ENCODE measurements at places on chromosomes 2 and 18.

DNA sequence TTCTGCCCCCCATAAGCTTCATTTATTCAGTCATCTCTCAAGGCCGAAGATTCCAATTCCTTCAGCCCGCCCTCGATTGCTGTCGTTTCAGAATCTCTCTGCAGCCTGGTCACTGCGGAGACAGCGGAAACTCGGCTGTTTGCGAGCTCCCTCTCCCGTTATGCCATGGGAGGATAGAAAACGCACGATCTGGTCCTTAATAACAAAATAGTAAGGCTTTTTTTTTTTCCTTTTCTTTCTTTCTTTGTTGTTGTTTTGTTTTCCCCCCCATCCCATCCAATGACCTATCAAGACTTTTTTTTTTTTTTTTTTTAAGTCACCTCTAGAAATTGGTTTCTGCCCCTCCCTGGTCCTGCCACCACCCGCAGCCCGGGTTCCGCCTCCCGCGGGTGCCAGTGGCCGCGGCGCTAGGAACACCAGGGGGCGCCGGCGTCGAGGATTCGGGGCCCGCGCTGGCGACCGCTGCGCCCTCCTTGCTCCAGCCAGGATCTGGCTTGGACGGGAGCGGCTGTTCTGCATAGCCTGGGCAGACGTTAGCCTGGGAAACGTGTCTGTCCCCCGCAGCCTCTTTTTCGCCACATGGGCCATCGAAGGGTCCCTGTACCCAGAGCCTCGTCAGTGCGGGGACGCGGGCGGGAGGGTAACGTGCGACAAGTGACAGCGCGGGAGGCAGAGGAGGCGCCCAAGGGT, 10.1 kb downstream of the CPLX4 start:
- DNase-seq = peak; percentile 91

DNA sequence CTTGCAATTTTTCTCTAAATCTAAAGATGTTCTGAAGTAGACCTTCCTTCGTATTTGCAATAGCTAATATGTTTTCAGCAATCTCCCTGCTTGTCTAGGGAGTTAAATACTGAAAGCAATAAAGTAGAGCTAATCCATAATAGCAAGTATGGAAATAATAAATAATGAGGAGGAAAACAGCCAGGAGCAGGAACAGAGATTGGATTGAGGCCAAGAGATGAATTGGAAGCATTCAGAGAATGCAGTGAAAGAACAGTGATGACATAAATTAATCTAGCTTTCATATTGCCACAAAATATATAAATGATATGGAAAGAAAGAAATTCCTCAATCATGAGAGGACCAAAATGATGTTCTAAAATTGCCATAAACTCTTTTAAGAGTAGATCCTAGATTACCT, 679.7 kb downstream of the METTL4 start:
- no peak for DNase-seq

DNA sequence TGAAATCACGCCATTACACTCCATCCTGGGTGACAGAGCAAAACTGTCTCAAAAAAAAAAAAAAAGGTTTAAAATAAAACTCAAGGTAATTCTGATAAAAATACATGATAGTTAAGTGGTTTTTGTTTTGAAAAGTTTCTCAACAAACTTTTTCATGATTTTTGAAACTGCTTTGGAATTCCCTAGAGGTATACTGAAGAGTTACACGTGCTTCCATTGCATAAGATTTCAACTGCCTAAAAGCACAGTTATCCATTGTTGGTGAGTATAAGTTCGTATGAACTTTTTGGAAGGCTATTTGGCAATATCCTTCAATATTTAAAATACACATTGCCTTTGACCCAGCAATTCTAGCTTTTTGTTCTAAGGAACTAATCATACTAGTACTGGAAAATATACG, 74.9 kb downstream of the USP34 start:
- no peak for DNase-seq

GRCh38 chr2:199581935-199582360, 124.2 kb upstream of the SATB2 start:
- no peak for DNase-seq

DNA sequence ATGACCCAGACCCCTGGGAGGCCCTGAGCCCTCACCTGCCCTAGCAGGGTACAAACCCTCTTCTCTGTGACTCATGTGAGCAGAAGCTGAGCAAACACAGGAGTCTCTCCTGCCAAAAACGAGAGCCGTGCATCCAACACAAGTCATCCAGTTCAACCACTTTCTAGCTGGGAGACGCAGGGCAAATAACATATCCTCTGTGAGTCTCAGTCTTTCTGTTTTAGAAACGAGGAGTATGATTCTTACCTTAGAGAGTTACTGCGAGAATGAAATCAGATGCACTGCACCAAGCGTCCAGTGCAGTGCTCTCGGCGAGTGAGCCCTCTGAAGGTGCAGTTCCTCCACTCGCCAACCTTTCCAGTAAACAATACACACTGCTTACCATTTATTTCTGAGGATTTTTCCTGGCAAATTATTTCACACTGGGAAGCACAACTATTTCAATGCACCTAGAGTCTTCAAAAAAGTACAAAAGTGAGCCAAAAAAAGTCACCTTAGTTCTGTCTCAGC, 331.8 kb upstream of the MYT1L start:
- no peak for DNase-seq

DNA sequence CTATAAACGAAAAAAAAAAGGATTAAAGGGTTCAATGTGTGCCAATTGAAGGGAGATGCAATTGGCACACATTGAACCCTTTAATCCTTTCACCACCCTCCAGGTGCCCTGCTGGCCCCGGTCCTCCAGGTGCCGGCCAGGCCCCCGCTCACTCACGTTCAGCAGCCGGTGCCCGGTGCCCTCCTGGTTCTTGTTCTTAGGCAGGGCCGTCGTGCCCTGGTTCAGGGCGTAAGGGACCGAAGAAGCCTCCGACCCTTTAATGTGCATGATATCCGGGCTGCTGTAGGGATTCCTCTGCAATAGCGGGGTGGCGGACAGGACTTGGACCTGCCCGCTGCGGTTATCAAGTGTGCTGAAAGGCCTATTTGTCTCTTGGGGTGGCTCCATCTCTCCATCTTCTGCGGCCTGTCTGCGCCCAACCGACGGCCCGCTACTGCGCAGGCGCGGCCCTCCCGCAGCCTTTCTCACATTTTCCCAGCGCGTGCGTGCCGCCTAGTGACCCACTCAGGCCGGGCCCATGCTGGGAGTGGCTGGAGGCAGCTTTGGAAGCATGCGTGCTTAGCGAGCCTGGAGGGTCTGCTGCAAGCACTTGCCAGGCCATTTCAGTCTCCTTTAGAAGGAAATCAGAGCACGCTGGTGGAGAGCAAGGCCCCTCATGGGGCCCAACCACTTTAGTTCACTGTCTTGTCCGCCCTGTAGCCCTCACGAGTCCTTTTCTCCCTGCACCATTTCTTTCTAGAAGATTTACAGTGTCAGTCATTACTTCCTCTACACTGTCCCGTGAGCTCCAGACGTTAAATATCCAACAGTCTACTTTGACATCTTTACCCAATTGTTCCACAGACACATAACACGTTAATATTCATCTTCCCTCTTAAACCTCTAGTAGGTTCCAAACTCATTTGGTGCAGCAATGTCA, 24.3 kb downstream of the TMEM237 start:
- DNase-seq = peak; percentile 18

DNA sequence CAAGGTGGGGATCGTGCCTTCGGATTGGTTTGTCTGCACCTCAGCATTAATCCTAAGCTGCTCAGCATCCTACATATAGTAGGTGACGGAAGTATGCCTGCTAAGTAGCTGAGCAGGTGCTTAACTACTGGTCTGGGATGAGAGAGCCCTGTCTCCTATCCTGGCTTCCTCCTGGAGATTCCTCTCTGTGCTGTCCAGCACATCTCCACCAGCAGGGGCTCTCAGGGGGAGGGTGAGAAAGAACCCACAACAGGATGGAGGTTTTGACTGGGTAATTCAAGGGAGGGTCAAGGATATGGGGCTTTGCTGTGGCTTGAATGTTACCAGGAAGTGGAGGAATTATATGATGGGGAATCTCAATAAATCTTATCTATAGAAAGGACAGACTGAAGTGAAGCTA, 45.4 kb upstream of the KIF5C start:
- DNase-seq = no peak

DNA sequence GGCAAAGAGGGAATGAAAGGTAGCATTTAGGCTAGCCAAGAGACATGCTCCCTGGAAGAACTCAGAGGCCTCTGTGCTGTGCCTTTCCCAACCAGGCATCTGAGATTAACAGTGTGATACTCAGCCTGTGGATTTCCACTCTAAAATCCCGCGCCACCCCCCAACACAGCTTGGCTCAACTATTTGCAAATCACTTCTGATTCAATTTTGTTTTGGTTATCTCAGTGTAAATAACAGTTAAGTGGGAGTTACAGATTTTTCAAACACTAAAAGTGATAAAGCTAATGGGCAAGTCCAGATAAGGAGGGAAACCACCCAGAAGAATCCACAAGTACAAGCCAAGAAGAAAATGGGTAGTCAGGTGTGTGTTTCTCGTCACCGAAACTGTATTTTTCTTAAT, 1.4 kb upstream of the NRP2 start:
- no peak for DNase-seq

GRCh38 chr2:148455791-148456190, 188.8 kb upstream of the EPC2 start:
- no peak for DNase-seq

DNA sequence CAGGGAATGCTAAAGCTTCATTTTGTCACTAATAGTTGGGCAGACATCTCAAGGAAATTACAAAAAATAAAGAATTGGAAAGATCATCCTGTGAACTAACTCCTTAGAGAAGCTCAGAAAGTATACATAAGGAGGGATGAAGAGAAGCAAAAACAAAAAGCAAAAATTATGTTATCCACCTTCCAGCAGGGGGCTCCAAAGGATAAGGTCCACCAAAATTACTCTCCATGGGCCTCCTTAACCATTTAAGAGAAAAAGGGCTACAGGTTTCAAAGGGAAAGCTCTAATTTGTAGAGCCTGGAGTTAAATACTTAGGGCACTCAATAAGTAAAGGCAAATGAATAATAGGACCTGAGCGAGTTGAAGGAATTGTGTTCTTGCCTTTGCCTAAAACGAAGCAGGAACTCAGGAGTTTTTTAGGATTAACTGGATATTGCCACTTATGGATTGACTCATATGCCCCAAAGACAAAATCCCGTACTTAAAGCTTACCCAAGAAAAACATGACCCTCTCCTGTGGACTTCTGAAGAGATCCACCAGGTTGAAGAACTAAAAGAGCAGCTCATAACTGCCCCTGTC, 1167.9 kb downstream of the DSC3 start:
- DNase-seq = peak; percentile 53

GRCh38 chr2:18046017-18046416, 167.6 kb downstream of the KCNS3 start:
- no peak for DNase-seq

- DNase-seq = peak; percentile 58
Measured at GRCh38 chr18:75727456-75727855, 300.0 kb upstream of the SMIM21 start.

DNA sequence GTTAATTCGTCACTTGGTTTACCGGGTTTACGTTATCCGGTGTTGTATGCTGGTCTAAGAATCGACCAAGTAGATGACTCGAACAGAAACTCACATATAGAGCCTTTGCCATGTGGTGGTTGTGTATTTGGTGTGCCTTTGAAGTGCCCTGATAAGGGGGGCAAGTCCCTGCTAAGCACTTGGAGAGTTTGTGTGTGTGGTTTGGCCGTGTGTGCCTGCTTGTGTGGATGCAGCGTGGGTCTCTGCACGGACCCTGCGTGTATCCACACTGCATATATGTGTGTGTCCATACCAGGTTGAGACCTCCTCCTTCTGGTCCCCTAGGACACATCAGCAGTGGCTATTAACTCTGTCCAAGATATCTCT, 2.4 kb upstream of the CELF4 start:
- no peak for DNase-seq

- DNase-seq = no peak
Measured at GRCh38 chr2:15818318-15818753, 122.0 kb upstream of the MYCN start.

GRCh38 chr2:233708942-233709341, 3.8 kb upstream of the UGT1A5 start:
- DNase-seq = no peak

DNA sequence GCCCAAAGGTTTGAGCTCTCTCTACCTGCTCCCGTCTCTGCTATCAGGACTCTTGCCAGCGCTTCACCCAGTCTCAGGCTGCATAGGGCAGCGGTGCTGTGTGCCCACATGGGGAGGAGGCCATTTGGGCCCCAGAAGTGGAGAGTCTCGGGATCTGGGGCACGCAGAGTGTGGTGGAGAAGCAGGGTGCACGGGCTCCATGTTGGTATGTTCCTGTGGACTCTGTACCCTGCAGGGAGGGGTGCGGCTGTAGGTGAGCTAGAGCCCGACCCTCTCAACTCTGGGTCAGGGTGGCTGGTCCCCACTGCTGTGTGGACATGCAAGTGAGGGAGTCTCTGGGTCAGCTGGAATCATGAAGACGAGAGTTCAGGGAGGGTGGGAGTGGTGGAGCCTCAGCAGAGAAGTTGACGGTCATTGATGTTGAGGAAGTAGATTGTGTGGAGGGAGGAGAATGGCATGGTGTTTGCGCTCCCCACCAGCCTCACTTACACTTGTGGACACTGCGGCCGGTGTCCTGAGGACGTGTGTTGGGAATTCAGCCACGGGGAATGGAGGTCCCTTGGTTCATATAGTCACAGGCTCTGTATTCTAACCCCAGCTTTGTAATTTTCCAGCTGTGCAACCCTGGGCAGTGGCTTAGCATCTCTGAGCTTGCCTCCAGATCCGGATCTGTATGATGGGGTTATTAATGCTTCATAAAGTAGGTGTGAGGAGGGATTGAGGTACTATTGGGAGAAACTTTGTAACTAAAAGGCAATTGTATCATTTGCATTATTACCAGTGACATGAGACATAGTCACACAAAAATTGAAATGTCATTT, 840 bp upstream of the PSD4 start:
- DNase-seq = no peak

GRCh38 chr2:19676770-19677169, 225.0 kb downstream of the TTC32 start:
- DNase-seq = peak; percentile 37

DNA sequence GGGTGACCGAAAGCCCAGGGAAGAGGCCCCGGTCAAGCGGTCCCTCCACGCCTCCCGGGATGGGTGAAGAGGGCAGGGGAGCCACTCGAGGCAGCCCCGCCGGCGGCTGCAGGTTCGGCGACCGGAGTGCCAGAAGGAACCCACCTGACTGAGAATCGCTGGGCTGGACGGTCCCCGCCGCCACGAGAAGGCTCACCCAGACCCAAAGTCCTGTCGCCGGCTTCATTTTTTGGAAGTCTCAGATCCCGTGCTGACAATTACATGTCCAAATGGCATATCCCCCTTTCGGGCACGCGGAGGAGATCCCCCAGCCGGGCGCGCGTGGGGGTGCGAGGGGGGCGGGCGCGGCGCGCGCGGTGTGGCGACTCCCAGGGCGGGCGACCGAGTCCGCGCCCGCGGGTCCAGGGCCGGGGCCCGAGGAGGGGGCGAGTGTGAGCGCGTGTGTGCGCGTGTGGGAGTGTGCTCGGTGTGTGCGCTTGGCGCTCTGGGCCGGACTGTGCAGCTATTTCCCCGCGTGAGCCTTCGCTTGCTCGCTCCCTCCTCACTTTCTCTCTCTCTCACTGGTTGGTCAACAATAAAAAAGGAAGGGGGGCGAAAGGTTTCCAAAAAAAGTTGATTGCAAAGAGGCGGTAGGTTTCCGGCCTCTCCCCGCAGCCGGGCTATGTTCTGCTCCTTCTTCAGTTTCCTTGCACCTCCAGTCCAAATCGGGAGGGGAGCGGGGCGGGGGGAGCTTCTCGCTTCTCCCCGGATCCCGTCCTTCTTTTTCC, at the start of gene ERBB4:
Gene ERBB4 (minus strand): TSS at position 498 of the 767 bp plus-strand sequence. CDS start 272 bp downstream, at position 226.
- peak; percentile 18 for DNase-seq

- no peak for DNase-seq
Measured at GRCh38 chr2:207051385-207051965, 112.2 kb downstream of the CPO start.
